ENCODE measurements at places on chromosomes 5 and 9.

- DNase-seq = no peak
These were observed 41.0 kb upstream of the MTAP start for GRCh38 chr9:21761309-21761901.

GRCh38 chr9:119861842-119862241 is 492.6 kb upstream of the BRINP1 start:
- DNase-seq = no peak

DNA sequence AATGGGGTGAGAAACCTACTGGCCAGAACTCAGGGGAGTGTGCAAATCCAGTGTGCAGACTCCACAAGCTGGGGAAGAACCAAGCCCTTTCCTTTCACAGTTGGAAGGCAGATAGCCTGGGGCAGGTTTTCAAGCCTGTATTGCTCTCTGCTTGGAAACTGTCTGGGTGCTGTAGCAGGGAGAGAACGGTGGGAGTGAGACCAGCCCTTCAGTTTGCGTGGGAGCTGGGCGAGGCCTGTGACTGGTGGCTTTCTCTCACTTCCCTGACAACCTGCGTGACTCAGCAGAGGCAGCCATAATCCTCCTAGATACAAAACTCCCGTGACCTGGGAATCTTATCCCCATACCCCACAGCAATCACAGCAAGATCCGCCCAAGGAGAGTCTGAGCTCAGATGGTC is 44.9 kb upstream of the SNCAIP start:
- DNase-seq = no peak

DNA sequence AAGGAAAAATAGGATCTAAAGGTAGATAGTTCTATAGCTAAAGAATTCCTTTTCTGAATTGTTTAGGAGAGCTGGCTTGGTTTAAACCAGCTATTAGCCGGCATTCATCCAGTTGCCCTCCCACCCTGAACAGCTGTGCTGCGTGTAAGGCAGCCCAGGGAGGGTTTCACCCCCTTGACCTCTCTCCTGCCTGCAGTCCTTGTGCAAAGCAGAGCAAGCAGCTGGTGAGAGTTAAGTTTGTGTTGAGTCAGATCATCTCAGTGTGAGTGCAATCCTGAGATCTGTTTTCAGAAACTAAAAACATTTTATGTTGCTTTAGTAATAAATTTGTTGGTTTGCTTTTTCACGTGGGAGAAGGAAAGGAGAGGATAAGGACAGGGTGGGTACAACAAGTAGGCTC is 13.0 kb downstream of the SLC25A25 start:
- peak; percentile 98 for DNase-seq

- DNase-seq = peak; percentile 90
These were observed 33.1 kb downstream of the ATP6V0E1 start for GRCh38 chr5:173016598-173017046.

DNA sequence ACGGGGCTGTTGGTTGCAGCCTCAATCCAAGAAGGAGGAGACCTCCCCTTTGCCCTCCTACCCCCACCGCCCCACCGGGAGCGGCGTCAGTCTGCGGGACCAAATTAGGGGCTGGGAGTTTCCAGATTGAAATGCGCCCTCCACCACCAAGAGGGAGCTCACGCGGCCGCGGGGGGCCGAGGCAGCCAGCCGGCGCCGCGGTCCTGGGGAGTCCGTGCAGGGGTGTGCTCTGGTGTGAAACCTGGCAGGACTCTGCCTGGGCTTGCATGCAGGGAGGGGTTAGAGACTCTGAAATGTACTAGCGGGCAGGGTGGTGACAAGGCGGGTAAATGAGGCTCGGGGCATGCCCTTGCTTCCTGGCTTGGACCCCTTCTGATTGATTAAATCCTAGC is 989 bp upstream of the FBN2 start:
- peak; percentile 76 for DNase-seq

- peak; percentile 66 for DNase-seq
These were observed at the start of gene SLC6A3 for GRCh38 chr5:1445313-1445688. Gene SLC6A3, minus strand, starts transcription at chr5:1445440. Its CDS starts 2,243 bp downstream, at chr5:1443197.

- DNase-seq = no peak
These were observed 314.3 kb upstream of the CHD1 start for GRCh38 chr5:99243111-99243510.

GRCh38 chr5:151123897-151124751 is 33.5 kb downstream of the ANXA6 start:
- no peak for DNase-seq

GRCh38 chr9:113712053-113712452 is 164.1 kb upstream of the ZNF618 start:
- no peak for DNase-seq

DNA sequence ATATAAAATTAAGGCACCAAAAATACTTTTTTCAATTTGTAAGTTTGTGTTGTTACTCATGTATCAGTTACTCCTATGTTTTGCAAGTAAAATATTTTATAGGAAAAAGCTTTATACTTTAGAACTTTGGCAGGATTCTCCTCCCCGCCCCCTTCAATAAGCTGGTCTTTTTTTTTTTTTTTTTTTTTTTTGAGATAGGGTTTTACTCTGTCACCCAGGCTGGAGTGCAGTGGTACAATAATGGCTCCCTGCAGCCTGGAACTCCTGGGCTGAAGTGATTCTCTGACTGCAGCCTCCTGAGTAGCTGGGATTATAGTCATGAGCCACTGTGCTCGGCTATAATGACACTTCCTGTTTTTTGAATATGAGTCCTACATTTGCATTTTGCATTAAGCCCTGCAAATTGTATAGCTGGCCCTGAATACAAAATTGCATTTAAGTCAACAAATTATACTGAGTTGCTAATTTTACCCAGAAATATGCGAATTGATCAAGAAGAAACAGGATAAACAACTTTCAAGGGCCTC is 192.9 kb downstream of the PIK3R1 start:
- no peak for DNase-seq

DNA sequence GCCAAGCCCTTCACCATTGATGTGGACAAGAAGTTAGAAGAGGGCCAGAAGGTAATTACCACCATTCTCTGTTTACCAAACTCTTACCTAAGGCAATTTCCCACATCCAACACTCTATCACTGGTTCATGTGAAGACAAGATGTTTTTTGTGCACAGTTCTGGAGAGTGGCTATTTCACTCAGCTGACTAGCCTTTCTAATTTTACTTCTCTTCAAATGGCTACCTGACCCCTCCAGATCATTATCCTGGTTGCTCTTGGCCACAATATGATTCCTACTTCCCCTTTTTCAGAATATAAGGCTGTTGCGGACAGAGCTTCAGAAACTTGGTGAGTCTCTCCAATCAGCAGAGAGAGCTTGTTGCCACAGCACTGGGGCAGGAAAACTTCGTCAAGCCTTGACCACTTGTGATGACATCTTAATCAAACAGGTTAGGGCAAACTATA is 7.1 kb downstream of the KIF20A start:
- DNase-seq = no peak

- DNase-seq = peak; percentile 96
These were observed 56.4 kb downstream of the PFDN1 start for GRCh38 chr5:140246378-140247122.

GRCh38 chr9:14165376-14166035 is 148.4 kb downstream of the NFIB start:
- no peak for DNase-seq

DNA sequence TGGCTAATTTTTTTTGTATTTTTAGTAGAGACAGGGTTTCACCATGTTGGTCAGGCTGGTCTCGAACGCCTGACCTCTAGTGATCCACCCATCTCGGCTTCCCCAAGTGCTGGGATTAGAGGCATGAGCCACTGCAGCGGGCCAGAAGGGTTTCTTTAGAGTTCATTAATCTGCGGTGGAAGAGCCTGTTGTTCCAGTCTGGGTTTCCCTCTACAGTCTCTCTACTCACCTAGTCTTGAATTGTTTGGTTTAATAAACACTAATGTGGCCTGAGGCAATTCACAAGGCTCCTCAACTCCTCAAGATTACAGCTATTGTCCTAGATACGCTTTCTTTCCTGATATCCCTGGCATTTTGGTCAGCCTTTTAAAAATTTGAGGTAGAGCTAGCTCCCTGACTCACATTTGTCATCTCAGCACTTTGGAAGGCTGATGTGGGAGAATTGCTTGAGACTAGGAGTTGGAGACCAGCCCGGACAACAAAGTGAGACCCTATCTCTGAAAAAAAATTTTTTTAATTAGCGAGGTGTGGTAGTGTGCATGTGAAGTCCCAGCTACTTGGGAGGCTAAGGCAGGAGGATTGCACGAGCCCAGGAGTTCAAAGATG is 4.6 kb upstream of the SAR1B start:
- DNase-seq = peak; percentile 13

DNA sequence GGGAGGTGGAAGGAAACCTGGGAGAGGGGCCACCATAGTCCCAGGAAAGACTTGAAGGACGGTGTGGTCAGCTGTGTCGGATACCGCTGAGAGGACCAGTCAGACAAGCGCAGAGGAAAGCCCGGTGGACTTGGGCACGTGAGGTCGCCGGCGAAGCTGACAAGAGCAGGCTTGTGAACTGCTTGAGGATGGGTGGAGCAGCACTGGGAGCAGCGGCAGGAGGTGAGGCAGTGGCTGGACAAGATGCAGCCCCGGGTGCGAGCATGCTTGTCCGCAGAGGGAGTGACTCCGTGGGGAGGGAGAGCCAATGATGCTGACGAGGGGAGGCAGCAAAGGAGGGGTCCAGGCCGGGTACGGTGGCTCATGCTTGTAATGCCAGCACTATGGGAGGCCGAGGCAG is 18.3 kb upstream of the CD74 start:
- DNase-seq = peak; percentile 36

DNA sequence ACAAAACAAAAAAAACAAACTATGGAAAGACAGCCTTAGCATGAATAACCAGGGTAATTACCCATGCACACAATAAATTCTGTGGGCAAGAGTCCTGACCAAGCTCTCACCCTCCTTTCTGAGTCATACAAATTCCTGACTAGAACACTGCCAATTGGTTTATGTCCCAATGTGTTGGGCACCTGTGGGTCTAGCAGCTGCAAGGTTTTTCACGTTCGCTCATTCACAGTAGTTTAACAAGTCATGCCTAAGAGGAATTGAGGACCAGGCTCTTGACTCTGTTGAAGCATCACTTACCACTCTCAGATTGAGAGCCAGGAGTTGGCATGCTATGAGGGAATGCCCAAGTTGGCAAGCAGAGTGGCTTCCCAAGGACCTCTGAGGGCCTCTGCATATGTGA is 205.5 kb upstream of the SLC24A2 start:
- no peak for DNase-seq

- no peak for DNase-seq
These were observed 125.9 kb upstream of the MYO10 start for GRCh38 chr5:17061973-17062470.

- no peak for DNase-seq
These were observed 59.4 kb upstream of the SIMC1 start for GRCh38 chr5:176178789-176179188.

DNA sequence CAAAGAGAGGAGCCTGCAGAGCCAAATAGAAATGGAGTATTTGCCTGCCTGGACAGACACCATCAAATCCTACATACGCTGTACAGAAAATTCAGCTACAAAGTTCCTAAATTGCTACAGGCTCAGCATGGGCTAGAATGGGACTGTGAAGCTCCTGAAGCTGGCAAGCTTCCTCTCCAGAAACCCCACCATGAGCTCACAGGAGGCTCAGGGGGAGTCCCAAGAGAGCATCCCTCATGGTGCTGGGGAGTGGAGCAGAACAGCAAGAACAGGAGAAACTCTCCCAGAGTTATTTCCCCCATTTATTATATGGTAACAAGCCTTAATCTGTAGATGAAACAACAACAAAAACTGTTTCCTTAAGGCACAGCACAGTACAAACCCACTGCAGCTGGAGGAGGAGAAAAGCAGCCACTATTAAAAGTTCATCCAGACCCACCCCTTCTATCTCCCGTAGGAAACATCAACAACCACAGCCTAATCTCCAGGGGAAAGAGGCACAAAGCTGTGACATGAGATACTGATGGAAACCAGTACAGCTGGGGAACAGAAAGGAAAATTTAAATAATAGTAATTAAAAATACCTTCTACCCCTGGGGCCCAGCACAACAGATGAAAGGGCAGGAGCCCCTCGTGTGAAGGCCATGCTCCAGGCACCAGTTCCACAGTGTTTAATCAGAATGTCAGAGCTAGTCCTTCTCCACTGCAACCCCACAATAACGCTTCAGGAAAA is 548.5 kb downstream of the MTRR start:
- no peak for DNase-seq

GRCh38 chr5:42495914-42496313 is 72.7 kb downstream of the GHR start:
- DNase-seq = no peak

DNA sequence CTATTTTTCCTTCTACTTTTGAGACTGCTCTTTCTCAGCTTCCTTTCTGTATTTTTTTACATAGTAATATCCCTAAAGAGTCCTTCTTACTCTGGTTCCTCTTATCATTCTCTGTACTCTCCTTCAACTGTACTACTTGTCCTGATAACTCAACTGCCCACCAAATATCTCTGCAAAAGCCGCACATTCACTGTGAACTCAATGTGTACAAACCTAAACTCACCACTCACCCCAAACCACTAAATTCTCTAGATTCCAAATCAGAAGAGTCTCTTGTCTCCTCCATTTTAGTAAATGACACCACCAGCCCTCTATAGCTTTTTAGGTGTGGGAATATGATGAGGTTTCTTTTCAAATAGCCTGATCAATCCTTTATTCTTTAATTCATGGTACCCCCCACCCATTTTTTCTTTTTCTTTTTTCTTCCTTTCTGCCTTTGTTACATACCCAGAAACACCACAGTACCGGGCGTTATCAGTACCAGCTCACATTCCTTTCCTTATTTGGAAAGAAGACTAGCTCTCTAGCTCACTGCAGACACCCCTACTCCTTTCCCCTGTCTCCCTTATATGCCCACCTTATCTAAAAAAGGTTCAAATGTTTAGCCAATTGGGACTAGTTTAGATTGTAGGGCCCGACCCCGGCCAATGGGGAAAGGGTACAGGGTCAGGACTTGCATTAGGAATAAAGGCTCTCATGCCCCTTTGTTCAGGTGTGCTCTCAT is 63.1 kb upstream of the RANBP6 start:
- DNase-seq = peak; percentile 18

GRCh38 chr5:151406322-151406947 is 41.0 kb upstream of the SLC36A1 start:
- peak; percentile 58 for DNase-seq

DNA sequence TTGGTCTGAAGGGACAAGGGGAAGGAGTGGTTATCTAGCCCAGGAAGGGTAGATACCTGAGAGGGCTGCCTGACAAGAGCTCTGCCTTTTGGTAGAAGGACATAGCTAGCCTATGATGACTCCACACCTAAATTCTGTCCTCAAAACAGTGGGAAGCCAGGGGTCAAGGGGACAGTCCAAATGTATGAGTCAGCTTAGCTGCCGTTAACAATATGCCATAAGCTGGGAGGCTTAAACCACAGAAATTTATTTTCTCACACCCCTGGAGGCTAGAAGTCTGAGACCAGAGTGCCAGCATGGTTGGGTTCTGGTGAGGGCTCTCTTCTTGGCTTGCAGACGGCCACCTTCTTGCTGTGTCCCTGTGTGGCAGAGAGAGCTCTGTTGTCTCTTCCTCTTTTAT is 306.4 kb downstream of the NTRK2 start:
- no peak for DNase-seq

GRCh38 chr9:137672907-137673791 is 54.3 kb downstream of the EHMT1 start:
- DNase-seq = peak; percentile 95

DNA sequence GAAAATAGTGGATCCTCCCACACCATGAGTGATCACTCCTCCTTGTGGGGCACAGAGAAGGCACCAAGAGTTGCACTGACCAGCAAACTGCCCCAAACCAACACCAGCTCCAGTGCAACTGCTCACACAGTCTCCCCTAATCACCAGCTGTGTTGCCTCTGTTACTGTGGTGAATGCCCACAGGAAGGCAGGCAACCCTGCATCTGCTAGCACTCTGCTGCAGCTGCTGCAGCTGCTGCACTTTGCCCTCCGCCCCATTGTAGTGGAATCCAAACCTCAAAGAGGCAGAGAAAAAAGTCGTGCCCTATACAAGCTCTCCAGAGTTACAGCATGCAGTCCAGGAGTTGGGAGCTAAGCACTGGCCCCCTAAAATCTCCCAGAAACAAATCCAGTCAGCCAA is 339.6 kb downstream of the TRIM36 start:
- no peak for DNase-seq

All from osteoblast (primary cell).